ENCODE measurements at places on chromosomes 2 and 18.

DNA sequence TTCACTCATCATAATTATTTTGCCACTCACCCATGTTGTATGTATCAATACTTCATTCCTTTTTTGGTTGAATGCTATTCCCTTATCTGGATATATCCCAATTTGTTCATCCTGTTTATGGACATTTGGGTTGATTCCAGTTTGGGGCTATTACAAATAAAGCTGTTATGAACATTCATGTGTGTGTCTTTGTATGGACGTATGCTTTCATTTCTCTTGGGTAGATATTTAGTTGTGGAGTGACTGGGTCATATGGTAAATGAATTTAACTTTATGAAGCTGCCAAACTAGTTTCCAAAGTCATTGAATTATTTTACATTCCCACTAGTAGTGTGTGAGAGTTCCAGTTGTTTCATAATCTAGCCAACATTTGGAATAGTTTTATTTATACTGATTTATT is 2.7 kb downstream of the FAM228B start:
- DNase-seq = no peak

DNA sequence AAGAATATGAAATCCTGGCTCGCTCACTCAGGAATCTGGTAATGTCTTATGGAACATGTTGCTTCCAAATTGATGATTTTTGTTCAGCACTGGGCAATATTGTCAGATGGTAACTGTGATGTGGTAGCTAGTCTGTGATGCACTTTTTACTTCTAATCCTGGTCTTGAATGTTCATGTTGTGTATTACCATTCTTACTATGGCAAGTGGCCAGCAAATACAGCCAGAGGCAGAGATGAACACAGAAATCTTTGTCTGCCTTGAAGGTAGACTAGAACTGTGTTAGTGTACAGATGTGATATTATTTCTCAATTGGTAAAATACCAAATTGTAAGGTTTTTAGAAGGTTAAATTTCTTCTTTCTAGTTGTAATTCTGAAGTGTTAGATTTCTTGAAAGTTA is 83.3 kb downstream of the UBE2E3 start:
- DNase-seq = no peak

DNA sequence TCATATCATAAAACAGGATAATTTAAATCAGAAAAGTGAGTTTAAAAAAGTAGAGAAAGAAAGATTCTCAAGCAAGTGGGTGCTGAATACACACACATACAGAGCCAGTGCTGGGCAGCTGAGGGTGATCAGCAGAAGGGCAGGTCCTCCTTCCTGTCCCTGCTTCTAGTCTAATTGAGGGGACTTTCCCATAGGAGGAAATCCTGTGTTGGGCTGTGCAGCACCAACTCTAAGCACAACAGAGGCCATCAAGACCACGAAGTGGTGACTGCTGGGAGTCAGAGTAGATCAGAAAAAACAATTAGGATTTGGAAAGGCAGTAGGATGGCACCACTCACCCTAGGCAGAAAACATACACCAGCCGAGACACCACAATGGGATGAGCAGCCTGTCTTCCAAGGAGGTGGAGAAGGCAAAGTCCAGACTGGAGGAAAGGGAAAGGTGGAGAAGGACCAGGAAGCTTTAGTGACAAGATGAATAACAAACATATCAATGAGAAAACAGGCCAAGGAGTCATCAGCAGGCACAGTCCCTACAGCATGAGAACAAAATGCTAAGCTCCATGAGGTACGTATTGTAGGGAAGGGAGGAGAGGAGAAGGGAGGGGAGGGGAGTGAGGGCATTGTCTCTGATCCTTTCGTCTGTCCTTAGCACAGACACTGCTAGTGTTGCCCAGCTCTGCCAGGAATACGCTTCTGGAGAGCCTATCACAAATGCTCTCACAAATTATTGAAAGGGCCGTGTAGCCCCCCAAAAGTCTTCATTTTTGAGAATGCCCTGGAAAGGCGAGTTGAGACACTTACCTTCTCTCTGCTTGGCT is 16.7 kb upstream of the MSGN1 start:
- no peak for DNase-seq

- no peak for DNase-seq
Measured at GRCh38 chr2:227783404-227784138, 30.1 kb upstream of the CCL20 start.

GRCh38 chr2:200189964-200190363 is 116.5 kb upstream of the SPATS2L start:
- DNase-seq = no peak

DNA sequence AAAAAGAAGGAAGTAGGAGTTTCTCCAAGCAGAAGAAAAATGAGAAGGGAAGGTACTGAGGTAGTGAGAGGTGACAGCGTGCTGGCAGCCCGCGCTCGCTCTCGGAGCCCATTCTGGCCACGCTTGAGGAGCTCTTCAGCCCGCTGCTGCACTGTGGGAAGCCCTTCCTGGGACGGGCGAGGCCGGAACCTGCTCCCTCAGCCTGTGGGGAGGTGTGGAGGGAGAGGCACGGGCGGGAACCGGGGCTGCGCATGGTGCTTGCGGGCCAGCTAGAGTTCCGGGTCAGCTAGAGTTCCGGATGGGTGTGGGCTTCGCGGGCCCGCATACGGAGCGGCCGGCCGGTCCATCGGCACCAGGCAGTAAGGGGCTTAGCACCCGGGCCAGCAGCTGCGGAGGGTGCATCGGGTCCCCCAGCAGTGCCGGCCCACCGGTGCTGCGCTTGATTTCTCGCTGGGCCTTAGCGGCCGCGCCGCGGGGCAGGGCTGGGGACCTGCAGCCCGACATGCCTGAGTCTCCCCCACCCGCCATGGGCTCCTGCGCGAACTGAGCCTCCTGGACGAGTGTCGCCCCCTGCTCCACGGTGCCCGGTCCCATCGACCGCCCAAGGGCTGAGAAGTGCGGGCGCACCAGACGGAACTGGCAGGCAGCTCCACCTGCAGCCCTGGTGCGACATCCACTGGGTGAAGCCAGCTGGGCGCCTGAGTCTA is 11.1 kb upstream of the CYS1 start:
- DNase-seq = no peak

GRCh38 chr2:25374827-25375226 is 33.1 kb upstream of the DNMT3A start:
- DNase-seq = no peak

DNA sequence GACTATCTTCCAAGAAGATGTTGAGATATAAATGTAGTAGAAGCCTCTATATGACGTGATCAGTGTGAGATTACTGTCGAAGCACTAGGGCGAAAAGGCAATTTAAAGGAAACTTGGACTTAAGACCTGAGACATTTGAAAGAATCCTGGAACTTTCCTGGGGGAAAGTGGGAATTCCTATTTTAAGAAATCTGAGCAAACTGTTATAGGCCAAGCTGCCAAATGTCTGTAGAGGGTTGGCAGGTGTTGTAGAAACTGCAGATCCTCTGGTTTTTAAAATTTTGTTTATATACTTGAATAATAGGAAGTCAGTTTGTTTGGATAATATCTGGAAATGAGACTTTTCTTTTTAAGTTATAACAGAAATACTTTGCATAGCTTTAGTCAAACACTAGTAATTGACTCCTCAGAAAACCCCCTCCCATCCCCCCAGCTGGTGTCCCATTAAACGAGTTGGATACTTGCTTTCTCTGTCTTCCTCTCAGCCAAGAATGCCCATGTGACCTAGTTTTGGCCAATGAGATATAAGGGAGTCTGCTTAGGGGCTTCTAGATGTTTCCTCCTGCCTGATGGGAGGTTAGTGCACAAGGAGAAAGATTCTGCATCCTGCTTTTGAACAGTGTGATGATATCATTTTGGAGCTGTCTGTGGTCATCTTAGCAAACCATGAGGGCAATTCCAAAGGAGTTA is 61.2 kb downstream of the MOGAT1 start:
- DNase-seq = no peak

GRCh38 chr2:142954493-142954892 is 77.0 kb downstream of the KYNU start:
- DNase-seq = no peak

GRCh38 chr18:79624356-79625170 is 55.0 kb upstream of the CTDP1 start:
- DNase-seq = no peak

GRCh38 chr2:64865073-64865830 is 123.9 kb upstream of the SLC1A4 start:
- peak; percentile 57 for DNase-seq

GRCh38 chr2:215888680-215889079 is 124.7 kb downstream of the MREG start:
- DNase-seq = no peak

- no peak for DNase-seq
Measured at GRCh38 chr18:32289483-32290075, 99.7 kb downstream of the MEP1B start.

DNA sequence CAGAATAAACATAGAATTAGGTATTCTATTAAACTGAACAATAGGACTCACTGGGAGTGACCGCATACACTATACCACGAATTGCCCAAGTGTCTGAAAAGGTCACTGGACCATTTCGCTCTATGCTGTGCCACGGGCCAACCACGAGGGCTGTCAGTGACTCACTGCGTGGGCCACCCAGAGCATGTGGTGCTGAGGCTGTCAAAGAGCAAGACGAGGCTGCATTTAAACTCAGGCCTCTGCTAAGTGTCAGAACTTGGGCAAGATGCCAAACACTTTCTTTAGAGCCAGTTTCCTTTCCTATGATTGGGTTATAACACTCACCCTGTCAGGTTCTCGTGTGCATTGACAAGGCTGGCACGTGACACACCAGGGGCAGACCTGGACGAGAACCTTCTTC is 97.5 kb downstream of the SH3YL1 start:
- DNase-seq = peak; percentile 31

- DNase-seq = no peak
Measured at GRCh38 chr18:48770243-48770642, 180.5 kb downstream of the SMAD7 start.

GRCh38 chr18:68847219-68847837 is 49.4 kb downstream of the CCDC102B start:
- no peak for DNase-seq

GRCh38 chr2:3176071-3176868 is 201.3 kb downstream of the EIPR1 start:
- no peak for DNase-seq

DNA sequence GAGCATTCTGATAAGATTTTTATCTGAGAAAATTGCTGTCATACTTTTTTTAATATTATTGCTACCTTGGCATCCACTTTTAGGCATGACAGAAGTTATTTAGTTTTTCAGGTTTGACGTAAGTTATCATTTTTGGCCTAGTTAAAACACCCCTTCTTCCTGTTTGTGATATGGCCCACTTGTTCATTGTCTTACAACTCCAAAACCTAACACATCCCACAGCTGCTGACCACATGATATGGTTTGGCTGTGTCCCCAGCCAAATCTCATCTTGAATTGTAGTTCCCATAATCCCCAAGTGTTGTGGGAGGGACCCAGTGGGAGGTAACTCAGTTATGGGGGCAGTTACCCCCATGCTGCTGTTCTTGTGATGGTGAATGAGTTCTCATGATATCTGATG is 388.1 kb downstream of the SLC4A3 start:
- DNase-seq = no peak

GRCh38 chr2:76640905-76641304 is 881.3 kb downstream of the LRRTM4 start:
- DNase-seq = no peak

GRCh38 chr18:37254236-37254754 is 311.3 kb downstream of the CELF4 start:
- DNase-seq = no peak

GRCh38 chr2:383888-384287 is 96.0 kb upstream of the ALKAL2 start:
- no peak for DNase-seq
